ENCODE measurements at places on chromosomes 3 and 15.

DNA sequence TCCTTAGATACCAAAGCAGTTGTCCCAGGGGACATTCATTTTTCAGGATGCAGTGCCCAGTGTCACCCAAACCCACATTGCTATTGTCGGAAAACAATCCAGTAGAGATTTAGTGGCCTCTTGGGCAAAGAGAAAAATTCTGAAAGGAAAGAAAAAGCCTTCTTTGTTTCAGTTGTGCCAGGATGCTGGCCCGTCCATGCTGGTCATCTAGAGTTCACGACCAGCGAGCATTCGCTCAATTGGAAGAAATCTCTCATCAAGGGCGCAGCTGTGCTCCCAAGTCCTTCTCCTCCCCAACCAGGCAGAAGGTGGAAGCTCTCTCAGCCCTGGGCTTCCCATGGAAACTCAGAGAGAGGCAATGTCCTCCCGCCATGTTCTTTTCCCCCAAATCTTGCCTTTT, 123.7 kb downstream of the MTHFS start:
- DNase-seq: no peak

- DNase-seq: no peak
Measured at GRCh38 chr3:71033681-71034220, 549.8 kb downstream of the FOXP1 start.

DNA sequence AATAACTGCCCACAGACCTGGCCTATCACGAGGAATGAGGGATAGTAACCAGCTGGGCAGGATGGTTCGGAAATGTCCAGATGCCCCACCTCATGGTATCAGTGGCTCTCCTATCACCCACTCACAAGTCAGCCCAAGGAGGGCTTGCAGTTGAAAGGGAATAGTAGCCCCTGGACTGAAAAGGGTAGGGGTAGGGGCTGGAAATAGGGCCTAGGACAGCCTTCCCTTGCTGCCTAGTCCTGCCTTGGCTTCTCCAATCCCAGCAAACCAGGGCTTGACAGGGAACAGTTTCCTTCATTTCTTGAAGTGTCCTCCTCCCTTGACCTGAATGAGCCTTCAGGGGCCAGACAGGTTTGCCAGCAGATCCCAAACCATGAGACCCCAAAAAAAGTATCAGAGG, 1.2 kb upstream of the CACNA2D2 start:
- DNase-seq: no peak

DNA sequence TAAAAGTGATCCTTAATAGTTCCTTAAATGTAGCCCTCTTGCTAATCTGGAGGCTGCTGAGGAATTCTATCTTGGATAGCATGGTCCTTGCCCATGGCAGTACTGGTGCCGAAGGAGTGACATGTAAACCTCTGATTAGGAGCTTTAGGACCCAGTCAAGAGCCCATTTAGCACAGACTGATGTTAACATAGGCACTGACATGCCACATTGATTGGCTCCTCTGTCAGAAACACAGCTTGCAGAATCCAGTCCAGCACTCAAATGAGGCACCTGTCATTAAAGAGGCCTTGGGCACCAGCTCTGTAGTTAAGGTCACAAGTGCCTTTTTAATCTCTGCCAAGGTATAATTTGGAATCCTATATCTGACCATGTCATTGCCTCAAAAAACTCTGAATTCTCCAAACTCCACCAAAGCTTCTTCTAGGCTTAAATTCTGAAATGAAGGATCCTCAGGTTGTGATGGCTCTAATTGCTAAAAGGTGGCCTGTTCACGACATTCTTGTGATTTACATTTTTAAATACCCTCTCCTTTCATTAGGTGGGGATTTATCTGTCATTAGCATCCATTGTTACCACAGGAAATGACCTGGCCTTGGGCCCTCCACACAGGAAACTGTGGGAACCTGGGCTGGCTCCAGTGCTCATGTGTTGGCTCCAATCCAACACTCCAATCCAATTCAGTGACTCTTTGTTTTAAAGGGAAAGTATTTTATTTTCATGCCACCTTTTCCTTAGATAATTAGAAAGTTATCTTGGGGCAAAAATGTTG, 57.3 kb upstream of the RNF7 start:
- DNase-seq: no peak

- no peak for DNase-seq
Measured at GRCh38 chr15:101295607-101296161, 636 bp upstream of the SNRPA1 start.

Data from cortex of kidney (tissue), 1 donor.